ENCODE measurements at places on chromosomes 2 and 18.
A peak's percentile ranks its signal among the peaks of the same experiment; 100 is the strongest.

GRCh38 chr2:202376460-202377206, 506 bp downstream of the BMPR2 start:
- DNase-seq, result peak; percentile 81

DNA sequence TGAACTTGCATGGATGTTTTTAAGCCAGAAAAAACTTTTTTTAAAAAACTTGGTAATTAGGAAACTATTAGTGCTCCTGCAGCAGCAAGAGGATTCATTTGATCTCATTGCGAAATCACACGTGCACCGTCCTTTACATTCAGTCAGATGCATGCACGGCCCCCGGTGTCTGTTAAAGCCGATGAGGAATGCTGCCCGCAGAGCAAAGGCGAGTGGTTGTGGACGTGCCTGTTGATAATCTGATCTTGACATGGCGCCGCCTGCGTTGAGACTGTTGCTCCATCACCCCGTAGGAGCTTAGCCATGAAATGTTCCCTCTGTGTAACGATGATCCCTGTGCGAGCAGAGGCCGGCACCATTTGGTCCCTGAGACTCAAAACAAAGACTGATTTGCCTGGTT, 300.0 kb downstream of the GBX2 start:
- DNase-seq, result no peak

- no peak for DNase-seq
Measured at GRCh38 chr2:174124181-174124580, 124.2 kb downstream of the OLA1 start.

DNA sequence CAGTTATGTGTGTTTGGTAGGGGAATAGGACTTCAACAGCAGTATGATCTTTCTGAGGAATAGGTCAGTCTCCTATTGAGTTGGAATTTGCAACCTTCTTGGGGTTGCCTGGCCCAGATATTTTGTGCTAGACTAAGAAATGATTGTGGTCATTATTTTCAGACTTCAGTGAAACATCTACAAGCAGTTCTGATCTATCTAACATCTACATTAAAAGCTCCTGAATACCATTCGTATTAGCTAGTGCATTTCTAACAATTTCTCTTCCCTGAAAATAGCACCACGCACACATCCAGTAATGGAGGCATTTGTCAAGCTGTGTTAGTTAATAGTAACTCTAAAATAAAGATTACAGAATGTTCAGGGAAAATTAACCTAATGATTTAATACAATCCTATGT, 179.3 kb downstream of the FIGN start:
- no peak for DNase-seq

DNA sequence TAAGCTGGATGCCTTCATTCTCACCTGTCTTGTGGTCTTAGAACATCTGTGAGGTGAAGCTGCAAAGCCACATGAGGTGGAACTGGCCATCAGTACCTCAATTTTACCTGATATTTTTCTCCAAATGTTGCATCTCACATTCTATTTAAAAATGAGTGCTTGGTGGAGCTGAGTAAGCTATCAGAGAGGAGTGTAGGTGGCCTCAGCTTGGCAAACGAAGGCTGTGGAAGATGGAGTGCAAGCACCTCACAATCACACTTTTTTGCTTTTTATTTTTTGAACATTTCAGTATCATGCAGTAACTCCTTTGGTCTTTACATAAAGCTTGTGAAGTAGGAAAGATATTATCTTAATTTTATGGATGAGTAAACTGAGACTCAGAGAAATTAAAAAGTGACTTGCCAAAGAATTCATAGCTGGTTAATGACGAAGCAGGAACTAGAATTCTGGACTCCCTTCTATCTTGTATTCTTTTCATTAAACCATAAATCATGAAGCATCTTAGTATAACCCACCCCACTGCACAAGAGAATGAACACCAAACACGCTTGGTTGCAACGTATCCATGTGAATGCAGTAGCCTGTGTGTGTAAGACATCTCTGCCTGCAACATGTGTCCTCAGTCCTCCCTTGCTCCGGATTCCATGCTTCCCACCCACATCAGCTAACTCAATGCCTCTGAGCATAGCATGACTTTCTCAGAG, 27.2 kb downstream of the C2orf49 start:
- no peak for DNase-seq

GRCh38 chr2:1645761-1646476, 98.4 kb downstream of the PXDN start:
- DNase-seq, result peak; percentile 30

GRCh38 chr2:97763176-97763845, 49.9 kb downstream of the ZAP70 start:
- DNase-seq, result no peak

DNA sequence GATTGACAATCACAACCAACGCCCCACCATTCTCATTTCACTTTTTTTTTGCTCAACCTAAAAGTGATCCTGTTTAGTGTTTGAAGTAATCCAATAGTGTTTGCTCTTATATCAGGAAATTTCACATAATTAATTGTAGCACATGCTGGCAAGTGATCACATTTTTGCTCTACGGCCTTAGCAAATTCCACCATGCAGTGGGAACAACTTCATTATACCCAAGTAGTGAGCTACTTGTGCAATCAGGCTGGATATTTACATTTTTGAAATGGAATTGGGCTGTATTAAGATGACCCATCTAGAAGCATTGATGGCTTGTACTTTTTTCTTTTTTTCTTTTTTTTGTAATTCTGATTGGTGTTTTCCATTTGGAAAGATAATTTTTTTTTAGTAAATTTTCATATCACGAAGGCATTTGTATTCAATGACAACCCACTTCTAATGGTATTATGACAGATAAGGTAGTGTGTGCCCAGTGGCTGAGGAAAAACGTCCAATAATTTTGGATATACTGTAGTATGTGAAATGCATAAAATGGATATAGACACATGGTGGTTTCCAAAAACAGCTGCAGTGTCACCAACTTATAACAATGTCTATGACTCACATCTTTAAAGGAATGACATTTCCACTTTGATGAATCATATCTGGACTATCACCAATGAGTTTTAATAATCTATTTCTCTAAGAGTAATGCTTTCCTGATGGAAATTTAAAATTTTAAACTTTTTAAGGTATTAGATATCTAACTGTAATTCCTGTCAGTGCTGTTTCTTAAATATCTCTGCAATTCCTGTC, 130.6 kb downstream of the COL6A3 start:
- DNase-seq, result no peak

DNA sequence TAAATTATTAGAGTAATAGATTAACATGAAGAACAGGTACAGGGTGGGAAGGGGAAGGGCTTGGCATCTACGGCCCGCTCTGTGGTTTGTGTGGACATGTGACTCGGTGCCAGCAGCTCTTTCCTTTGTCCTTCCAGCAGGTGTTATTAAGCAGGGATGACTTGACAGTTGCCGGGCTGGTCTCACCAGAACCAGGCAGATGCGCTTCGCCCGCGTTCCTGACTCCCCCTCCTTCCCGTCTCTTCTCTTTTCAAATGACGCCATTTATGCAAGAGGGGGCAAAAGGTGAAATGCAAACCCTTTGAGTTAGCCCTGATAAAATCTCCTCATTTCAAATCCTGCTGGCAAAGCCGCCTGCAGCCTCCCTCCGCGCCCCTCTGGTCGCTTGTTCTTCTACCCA, 38.9 kb upstream of the MGAT4A start:
- DNase-seq, result no peak

GRCh38 chr2:161170377-161170776, 10.1 kb downstream of the TANK start:
- DNase-seq, result no peak

DNA sequence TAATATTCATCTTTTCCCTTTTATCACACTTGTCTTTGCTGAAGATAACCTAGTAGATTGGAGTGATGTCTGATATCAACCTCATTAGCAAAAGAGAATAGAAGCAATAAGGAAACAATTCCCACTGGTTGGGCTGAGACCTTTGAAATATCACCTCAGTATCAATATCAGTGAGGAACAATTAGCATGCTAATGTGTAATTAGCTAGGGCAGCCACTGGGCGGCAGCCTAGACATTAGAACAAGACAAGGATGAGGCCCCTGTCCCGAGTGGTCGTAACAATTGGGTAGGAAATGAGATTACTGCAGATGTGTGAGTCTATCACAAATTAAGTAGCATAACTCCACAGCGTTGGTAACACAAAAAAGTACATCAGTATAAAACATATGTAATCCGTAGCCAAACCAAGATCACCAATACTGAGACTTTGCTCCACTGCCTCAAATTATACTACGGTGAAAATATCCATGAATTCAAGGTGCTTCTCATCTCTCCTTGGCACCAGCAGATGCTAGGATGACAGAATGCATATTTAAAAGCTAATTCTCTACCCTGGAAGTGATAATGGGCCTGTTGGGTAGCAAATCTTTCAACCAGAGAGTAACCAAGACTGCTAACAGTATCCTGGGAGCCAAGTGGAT, 99.1 kb downstream of the ALPK2 start:
- peak; percentile 57 for DNase-seq

DNA sequence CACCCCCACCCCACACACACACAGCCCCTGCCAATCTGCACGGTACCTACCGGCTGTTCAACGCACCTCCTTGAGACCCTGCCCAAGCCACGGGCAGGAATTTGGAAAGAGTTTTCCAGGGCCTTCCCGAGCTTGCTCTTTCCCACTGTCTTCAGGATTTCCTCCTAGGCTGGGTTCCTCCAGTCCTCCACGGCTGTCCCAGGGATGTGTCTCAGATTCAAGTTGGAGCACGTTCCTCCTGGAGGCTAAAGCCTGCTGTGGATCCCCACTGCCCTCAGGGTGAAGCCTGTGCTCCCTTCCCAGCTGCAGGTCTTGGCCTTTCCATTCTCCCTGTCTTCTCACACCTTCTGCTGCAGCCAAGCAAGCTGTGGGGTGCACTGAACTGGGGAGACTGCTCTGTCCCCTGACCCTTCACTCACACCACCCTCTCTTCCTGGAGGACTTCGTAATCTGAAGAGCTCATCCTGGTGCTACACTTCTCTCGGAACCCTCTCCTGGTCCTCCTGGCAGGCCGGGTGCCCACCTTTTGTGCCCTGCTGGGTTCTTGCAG, 54.9 kb upstream of the HS6ST1 start:
- DNase-seq, result no peak

GRCh38 chr2:189076572-189076971, 102.4 kb downstream of the COL3A1 start:
- DNase-seq, result peak; percentile 47

DNA sequence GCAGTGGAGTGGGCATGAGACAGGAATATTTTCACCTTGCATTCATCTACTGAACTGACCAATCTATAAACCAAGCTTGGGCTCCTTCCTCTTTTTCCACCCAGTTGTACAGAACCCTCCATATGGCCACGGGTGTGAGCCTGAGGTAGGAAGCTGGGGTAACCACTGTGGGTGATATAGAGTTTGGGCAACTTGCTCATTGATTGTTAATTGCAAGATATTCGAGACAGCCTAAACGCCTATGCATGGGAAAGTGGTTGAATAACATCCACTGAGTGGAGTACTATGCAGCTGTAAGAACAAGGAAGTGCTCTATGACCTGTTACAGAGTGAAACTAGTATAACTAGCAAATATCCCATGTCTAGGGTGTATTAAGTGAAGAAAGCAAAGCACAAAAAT, 7.3 kb upstream of the VAPA start:
- DNase-seq, result no peak

DNA sequence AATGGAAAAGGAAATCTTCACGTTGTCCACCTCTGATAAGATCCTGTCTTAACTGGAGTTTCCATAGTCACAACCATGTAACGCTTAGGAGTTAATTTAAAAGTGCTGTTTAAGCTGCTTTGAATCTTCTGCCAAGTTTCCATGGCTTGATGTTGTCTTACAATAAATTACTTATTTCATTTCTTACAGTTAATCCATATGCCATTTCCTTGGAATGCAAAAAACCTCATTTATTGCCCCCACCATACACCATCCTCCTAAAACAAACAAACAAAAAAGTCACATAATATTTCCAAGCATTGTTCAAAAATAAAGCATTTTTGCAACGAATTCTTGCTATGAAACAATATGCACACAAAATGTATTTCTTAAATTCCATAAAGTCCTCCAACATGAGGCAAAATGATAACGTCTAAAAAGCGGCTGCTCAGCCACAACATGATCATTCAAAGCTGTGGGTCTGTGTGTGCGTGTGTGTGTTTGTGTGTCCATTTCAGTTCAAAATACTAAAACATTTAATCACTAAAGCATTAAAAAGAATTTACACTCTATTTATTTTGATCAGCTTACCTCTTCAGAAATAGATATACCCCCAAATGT, 46.8 kb upstream of the PXDN start:
- no peak for DNase-seq

- no peak for DNase-seq
Measured at GRCh38 chr18:22932885-22933205, 283 bp upstream of the RBBP8 start.

GRCh38 chr2:171513719-171514160, 8.5 kb upstream of the CYBRD1 start:
- DNase-seq, result no peak

DNA sequence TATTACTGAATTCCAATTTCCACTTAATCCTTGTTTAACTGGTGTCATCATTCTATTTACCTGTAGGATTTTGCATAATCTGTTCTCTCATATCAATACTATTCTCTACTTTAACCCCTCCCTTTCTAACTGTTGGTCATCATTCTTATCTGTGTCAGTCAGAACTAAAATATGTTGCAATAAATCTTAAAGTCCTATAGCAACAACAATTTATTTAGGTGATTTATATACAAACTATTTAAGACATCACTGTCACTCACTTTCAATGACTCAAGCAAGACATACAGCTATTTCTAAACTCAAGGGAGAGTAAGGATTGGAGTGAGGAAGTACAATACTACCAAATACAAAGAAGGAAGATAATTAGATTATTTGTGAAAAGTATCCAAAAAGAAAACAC, 740.4 kb downstream of the DSC3 start:
- DNase-seq, result no peak

DNA sequence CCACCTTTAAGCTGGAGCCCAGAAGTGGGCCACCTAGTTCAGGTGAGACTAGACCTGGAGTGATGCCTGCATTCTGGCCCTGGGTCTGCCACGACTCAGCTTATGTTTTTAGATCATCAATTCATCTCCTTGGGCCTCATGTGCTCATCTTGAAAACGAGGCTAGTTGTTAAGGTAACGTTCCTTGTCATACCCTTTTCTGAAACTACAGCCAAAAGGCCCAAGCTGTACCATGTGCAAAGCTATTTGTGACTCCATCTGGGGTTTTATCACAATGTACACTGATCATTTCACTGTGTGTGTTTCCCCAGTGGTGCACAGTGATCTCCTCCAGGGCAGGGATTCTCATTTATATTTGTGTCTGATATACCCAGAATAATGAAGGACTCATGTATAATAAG, 138.4 kb upstream of the COPS8 start:
- DNase-seq, result no peak

- DNase-seq, result no peak
Measured at GRCh38 chr18:3612315-3612714, 162.3 kb downstream of the TGIF1 start.
